Memory B cell (primary cell): ENCODE measurements at places on chromosomes 7 and 10.

DNA sequence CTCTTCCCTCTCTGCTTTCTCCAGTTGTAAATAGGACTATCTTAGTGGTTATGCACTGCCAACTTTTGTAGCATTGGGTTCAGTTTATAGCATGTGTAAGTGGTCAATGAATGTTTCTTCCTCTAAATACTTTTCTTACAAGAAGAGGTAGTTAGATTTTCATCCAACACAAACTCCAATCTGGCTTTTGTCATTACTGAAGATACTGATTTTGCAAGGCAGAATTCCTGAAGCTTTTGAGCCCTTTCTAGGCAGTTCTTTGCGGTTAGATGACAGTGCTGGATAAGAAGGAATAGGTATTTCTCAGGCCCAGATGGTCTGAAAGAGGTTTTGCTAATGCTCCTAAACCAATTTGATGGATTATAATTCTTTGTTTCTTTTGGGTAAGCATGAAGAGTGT lies 60.5 kb downstream of the BICC1 start:
- no peaks in the 10 kb centered on the region for H3K4me1 ChIP-seq
- H3K4me3 ChIP-seq = no peak overlapping the region
- no peak overlapping the region for H3K27ac ChIP-seq
- DNase-seq = no peak

DNA sequence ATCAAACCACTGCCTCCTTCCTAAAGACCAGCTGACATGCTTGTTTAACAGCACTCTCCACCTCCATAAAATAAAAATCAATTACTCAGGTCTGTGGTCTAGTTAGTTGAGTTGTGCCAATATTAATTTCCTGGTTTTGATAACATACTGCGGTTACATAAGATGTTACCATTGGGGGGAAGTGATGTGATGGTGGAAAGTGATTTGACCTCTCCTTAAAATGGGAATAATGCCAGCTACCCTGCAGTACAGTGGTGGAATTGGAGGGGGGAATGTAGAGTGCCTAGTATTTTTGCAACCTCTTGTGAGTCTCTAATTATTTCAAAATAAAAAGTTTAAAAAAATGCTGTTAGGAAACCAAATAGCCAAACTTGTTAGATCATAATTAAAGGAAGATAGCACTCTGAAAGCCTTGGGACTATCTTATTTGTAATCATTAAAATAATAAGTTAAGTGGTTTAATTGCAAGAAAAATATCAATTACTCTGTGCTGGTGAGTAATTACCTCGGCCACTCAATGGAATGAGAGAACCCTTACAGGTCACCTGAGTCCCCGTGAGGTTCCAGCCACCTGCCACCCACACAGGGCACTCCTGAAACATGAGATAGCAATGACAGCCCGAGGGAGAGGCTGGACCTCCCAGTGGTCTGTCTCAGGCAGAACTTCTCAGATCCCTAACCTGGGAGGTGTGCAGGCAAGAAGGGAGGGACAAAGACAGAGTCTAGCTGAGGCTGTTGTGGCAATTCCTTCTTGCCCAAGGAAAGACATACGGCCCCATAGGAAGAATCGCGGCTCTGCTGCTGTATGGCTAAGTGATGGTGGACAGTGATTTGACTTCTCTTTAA lies 94.1 kb downstream of the SH3PXD2A start:
- no peak overlapping the region for H3K27ac ChIP-seq
- DNase-seq = no peak
- peaks cover 5% of the 10 kb centered on the region for H3K27me3 ChIP-seq
- H3K36me3 ChIP-seq = no peaks in the 10 kb centered on the region
- no peak overlapping the region for H3K4me3 ChIP-seq
- H3K4me1 ChIP-seq = peaks cover 11% of the 10 kb centered on the region

DNA sequence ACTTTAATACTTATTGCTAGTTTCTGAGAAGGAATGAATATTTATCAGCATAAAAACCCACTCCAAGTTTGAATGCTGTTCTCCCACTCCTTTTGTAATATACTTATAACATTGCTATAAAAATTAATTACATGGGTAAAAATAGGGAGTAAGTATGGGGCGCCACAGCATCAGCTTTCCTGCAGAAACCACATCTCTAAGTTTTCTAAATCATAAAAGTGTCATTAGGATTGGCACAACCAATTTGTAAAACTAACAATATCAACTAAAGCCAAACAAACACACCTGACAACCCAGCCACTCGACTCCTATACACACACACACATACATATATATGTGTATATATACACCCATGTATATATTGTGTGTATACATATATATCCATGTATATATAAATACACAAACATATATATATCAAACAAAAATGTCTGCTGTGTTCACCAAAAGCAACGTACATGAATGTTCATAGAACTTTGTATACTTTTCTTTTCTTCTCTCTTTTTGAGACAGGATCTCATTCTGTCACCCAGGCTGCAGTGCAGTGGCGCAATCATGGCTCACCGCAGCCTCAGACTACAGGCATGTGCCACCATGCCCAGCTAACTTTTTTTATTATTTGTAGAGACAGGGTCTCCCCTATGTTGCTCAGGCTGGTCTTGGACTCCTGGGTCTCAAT lies 14.8 kb upstream of the LRRC17 start:
- no peak overlapping the region for H3K4me3 ChIP-seq
- H3K4me1 ChIP-seq = peaks cover 1% of the 10 kb centered on the region
- DNase-seq = no peak
- no peaks in the 10 kb centered on the region for H3K36me3 ChIP-seq

GRCh38 chr7:44348851-44349781 lies 23.7 kb upstream of the CAMK2B start:
- H3K27me3 ChIP-seq = peaks cover 13% of the 10 kb centered on the region
- H3K36me3 ChIP-seq = peaks cover 9% of the 10 kb centered on the region
- H3K27ac ChIP-seq = no peak overlapping the region

DNA sequence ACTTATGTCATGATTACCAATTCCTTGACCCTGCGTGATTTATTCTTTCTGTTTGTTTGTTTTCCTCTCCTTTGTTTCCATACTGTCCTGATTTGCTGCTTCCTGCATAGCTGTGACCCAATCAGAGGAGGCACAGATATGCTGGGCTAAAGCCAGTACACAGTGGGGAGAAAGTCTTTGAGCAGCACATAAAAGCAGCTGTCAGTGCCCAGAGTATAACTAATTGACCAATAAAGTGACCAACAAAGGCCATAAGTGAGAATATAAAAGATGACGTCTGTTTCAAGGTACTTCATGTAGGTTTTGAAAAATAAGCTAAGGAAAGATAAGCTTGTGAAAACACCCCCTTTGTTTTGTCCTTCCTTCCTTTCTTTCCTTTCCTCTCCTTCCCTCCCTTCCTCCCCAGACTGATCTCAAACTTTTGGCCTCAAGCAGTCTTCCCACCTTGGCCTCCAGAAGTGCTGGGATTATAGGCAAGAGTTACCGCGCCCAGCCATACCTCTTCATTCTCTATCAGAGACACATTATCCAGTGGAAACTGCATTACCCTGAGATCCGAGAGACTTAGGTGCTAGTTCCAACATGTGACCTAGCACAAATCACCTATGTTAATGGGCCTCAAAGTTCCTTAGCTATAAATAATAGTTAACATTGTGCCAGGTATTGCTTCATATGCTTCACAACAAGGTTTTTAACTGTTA lies 17.0 kb downstream of the BCAP29 start:
- DNase-seq = no peak
- no peaks in the 10 kb centered on the region for H3K4me1 ChIP-seq
- no peaks in the 10 kb centered on the region for H3K27me3 ChIP-seq
- peaks cover 6% of the 10 kb centered on the region for H3K36me3 ChIP-seq

GRCh38 chr7:100080907-100081534 lies 502 bp downstream of the ZNF3 start:
- H3K36me3 ChIP-seq = peaks cover 10% of the 10 kb centered on the region
- no peak for DNase-seq
- peaks cover 20% of the 10 kb centered on the region for H3K4me1 ChIP-seq
- no peaks in the 10 kb centered on the region for H3K27me3 ChIP-seq

- no peaks in the 10 kb centered on the region for H3K27me3 ChIP-seq
- no peak overlapping the region for H3K4me3 ChIP-seq
- no peaks in the 10 kb centered on the region for H3K36me3 ChIP-seq
- DNase-seq = no peak
- H3K27ac ChIP-seq = no peak overlapping the region
Measured at GRCh38 chr10:106551501-106552062, 612.9 kb downstream of the SORCS1 start.

DNA sequence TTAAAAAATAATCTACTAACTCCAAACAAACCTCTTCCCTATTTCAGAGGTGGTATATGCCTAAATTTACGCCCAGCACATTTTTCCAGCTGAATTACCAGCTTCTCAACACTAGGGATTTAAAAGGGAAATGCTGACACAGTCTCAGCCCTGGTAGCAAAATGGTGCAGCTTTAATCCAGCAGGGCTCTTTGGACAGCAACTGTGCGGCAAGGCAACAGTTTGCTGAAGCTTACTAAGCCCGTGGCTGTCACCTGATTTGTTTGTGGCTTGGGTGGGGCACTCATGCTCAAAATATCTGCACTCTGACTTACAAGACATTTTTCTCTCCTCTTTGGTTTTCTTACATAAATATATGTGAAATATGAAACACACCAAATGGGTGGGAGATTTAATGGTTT lies 206.7 kb downstream of the POU6F2 start:
- H3K4me1 ChIP-seq = no peaks in the 10 kb centered on the region
- no peaks in the 10 kb centered on the region for H3K27me3 ChIP-seq
- no peak for DNase-seq
- H3K4me3 ChIP-seq = no peak overlapping the region
- no peak overlapping the region for H3K27ac ChIP-seq
- H3K36me3 ChIP-seq = no peaks in the 10 kb centered on the region

DNA sequence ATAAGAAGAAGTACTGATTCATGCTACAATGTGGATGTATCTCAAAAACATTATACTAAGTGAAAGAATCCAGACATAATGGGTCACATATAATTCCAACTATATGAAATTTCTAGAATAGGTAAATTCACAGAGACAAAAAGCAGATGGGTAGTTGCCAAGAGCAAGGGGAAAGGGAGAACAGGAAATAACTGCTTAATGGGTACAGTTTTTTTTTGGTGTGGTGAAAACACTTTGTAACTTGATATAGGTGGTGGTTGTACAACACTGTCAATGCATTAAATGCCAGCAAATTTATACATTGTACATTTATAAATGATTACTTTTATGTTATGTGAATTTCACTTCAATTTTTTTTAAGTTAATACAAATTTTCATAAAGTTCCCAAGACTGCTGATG lies 19.4 kb upstream of the LRRN3 start:
- no peak overlapping the region for H3K4me3 ChIP-seq
- peaks cover 4% of the 10 kb centered on the region for H3K4me1 ChIP-seq
- H3K27me3 ChIP-seq = no peaks in the 10 kb centered on the region

DNA sequence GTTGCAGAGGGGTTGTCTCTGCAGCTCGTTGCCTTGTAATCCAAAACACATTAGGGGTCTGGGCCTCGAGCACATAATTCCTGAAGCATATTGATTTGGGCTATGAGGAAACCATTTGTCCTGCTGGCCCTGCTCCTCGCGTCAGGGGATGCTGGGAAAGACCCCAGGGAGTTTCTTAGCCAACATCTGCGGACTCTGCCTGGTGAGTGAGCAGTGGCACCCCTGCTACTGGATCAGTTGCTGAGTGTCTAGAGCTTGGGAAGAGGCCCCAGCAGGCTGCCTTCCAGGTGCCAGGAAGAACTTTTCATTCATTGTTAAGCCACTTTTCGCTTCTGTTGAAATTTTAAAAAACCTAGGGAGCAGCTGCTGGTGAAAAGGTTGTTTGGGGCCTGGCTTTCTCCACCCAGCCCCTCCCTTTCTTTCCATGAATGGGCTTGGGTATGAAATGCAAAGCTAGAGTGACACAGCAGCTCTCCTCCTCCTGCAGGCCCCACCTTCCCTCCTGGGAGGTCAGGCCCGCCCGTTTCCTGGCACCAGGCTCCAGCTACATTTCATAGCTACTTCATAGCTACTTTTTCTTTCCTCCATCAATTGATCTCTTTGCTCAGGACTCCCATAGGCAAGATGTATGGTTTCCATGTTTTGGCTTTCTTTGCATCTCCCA lies 26.8 kb downstream of the TACR2 start:
- H3K4me3 ChIP-seq = no peak overlapping the region
- H3K27me3 ChIP-seq = no peaks in the 10 kb centered on the region
- H3K4me1 ChIP-seq = peaks cover 19% of the 10 kb centered on the region
- H3K36me3 ChIP-seq = peaks cover 32% of the 10 kb centered on the region
- H3K27ac ChIP-seq = peak overlapping the region; percentile 70
- no peak for DNase-seq

DNA sequence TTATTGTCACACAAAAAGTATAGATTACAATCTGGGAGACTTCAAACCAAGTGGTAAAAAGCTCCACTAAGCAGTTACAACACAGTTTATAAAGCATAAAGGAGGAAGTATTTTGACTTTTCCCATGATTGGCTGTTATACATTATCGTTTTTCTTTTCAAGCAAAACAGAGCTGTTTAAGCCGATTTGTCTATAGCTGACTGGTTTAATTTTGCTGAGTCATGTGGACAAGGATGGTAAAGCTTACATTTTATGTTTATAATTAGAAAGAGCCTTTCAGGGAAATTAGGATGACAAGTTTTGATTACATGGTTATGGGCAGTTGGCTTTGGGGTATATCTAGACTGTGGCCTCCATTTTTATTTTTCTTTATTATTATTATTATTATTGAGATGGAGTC lies 152.5 kb upstream of the STK17A start:
- H3K4me3 ChIP-seq = no peak overlapping the region
- H3K27ac ChIP-seq = no peak overlapping the region
- no peak for DNase-seq
- peaks cover 10% of the 10 kb centered on the region for H3K27me3 ChIP-seq

DNA sequence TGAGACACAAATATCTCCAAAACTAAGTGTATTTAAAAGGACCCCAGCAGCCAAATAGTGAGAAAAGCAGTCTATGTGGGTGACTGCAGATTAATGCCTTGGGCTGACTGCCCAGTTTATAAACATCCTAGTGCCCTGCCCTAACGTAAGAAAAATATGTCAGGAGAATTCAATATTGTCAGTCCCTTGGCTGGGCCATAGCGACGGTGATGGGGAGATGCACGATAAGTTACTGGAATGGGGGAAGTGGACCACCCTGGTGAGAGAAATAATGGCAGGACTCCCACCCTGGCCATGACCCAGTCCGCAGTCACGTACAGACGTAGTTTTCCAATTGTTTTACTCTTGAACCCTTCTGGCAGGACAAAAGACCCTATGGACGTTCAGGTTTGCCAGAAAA lies 48.0 kb downstream of the JCAD start:
- peaks cover 2% of the 10 kb centered on the region for H3K27me3 ChIP-seq
- H3K4me3 ChIP-seq = no peak overlapping the region
- DNase-seq = no peak
- H3K4me1 ChIP-seq = no peaks in the 10 kb centered on the region
- no peak overlapping the region for H3K27ac ChIP-seq
- H3K36me3 ChIP-seq = no peaks in the 10 kb centered on the region

DNA sequence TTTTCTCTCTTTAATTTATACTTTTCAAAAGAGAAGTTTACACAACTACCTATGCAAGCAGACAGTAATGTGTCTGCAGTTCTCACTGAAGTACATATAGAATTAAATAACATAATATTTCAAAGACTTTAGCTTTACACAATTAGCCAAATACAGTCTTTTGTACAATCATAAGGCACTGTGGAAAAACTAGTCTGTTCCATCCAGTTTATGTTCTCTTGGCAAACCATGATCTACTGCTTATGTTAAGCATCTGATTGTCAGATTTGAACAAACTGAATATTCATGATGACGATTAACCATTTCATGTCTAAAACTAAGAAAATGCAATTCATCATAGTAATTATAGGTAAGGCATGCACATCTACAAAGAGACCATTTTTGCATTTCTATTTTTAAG lies 842 bp downstream of the SEMA3A start:
- no peaks in the 10 kb centered on the region for H3K36me3 ChIP-seq
- H3K4me3 ChIP-seq = no peak overlapping the region
- DNase-seq = no peak
- H3K27me3 ChIP-seq = no peaks in the 10 kb centered on the region
- no peak overlapping the region for H3K27ac ChIP-seq

- peaks cover 65% of the 10 kb centered on the region for H3K36me3 ChIP-seq
- no peak for DNase-seq
- H3K27ac ChIP-seq = no peak overlapping the region
Measured at GRCh38 chr7:135184254-135184841, 13.8 kb upstream of the CYREN start.
